ENCODE measurements at places on chromosomes 12 and 14.

- no peak for DNase-seq
These were observed 1337.6 kb downstream of the LRFN5 start for GRCh38 chr14:42944284-42944683.

DNA sequence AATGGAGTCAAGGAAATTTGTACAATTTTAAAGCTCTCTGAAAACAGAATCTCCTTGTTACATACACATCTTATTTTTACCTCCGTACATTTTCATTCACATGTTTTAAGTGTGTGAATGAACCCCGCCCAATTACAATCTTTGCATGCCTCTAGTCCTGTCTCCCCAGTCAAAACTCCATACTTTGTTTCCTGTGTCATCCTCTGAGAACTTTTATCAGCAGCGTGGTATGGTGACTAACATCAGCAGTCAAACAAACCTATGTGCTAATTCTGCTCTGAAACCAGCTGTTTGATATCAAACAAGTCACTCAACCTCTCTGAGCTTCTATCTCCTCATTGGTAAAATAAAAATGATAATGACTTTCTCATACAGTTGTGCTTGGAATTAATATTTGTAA is 15.8 kb upstream of the ERGIC2 start:
- no peak for DNase-seq

DNA sequence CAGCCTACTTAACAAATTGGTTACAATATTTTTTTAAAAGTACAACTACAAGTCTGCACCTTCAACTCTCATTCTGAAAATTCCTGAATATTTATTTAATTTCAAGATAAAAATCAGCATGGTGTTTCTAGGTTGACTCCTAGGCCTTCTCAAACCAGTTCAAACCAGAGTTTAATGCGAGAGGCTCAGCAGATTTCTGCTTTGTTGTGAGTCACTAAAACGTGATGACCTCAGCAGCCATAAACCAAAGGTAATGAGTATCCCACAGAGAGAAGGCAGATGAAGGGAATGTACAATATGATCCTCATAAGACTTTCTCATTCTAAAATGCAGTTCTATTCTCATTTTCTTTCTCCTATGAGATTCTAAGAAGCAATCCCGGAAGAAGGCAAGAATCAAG is 1.5 kb downstream of the PRDM4 start:
- DNase-seq, result peak; percentile 61

DNA sequence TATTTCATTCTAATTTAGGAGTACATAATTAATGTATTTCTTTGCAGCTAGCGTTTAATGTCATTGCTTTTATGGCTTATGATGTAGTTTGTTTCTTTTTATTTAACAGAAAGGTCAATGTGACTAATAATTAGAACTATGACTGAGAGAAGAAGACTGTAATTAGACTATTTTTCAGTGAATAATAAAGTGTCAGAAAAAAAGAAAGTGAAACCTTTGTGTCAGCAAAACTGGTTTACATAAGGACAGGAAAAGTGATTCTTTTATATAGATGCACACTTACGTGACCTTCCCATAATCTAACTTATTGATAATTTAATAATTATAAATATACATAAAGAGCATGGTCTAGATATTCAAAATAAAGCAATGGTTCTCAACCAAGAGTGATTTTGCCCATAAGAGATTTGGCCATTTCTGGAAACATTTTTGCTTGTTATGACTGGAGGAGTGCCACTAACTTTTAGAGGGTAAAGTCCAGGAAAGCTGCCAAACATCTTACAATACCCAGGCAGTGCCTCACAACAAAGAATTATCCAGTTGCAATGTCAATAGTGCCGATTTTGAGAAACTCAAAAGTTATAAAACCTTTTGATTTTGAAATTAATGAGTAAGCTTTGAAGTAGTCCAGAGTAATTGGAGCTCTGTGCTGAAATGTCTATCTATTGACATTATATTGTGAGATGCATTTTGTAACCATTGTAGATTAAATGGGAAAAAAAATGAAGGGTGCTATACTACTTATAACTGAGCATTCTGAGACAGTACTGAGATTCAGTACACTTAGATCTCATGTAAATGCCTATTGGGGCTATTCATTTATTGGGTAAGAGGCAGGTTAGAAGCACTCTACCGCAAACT is 227.1 kb downstream of the C12orf50 start:
- DNase-seq, result peak; percentile 33

GRCh38 chr12:95118138-95118787 is 44.8 kb upstream of the NR2C1 start:
- DNase-seq, result peak; percentile 58

- DNase-seq, result no peak
These were observed 116.9 kb upstream of the CCDC196 start for GRCh38 chr14:66369157-66369697.

- DNase-seq, result no peak
These were observed 379.8 kb downstream of the VRK1 start for GRCh38 chr14:97177016-97177415.

DNA sequence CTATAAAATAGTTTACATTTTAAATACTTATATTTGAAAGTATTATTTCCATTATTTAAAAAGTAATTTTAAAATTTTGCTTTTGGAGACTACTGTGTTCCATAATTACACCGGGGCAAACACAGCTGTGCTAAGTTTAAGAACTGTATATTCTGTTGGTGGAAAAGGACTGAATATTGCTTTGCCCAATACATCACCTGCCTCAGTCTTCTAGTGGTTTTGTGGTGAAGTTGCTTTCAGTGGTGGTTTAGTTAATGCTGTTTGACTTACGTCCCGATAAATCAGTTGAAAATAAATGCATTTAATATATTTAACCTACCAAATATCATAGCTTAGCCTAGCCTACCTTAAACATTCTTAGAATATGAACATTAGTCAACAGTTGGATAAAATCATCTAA is 23.4 kb downstream of the FBXO34 start:
- no peak for DNase-seq

- no peak for DNase-seq
These were observed 75.0 kb downstream of the DIP2B start for GRCh38 chr12:50579757-50580267.

GRCh38 chr12:54148560-54149429 is 40.0 kb downstream of the SMUG1 start:
- DNase-seq, result no peak

DNA sequence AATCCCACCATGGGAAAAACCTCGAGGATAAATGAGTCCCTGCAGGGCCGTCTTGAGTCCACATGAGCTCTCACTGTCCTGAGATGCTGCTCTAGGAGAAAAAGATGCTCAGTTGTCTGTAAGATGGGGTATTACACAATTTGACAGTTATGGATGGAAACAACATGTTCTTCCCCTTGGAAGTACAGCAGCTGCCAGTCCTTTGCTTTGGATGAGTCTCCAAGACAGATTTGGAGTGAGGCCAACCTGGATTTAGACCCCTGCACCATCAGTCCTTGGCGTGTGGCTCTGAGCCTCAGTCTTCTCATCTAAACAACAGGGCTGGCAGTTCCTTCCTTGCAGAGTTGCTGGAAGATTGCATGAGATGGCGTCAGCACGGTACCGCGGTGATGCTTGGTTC is 309.1 kb upstream of the FKBP4 start:
- no peak for DNase-seq

- no peak for DNase-seq
These were observed 18.4 kb downstream of the FAR2 start for GRCh38 chr12:29167445-29167844.

- no peak for DNase-seq
These were observed 158.5 kb downstream of the PRKCH start for GRCh38 chr14:61479746-61480502.

DNA sequence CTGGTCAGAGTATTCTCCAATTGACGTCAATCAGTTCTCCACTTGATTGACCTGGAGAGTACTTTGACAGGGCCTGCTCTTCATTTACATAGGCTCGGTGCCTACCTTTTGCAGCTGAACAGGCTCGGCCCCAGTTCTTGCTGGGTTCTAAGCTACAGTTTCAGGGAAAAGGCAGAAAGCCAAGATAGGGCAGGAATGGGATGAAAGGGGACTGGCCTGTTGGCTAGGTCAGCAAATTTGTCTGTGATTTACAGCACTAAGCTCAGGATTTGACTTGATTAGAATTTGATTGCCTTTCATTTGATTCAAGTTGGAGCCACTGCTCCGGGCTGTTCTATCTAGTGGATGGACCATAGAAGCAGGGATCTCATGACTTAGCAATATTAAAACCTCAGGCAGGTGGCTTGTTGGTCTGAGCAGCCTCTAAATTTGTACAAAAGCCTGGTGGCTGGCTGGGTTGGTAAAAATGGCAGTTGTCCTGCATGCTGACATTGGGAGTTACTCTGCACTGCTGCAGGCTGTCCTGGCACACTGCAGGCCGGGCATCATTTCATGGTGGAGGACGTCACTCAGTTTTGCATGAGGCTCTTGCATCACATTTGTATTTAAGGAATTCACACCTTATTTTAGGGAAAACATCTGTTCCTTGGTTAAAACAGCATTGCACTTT is 71.8 kb downstream of the BICD1 start:
- no peak for DNase-seq

- DNase-seq, result no peak
These were observed 33.7 kb upstream of the HELB start for GRCh38 chr12:66268562-66268961.

DNA sequence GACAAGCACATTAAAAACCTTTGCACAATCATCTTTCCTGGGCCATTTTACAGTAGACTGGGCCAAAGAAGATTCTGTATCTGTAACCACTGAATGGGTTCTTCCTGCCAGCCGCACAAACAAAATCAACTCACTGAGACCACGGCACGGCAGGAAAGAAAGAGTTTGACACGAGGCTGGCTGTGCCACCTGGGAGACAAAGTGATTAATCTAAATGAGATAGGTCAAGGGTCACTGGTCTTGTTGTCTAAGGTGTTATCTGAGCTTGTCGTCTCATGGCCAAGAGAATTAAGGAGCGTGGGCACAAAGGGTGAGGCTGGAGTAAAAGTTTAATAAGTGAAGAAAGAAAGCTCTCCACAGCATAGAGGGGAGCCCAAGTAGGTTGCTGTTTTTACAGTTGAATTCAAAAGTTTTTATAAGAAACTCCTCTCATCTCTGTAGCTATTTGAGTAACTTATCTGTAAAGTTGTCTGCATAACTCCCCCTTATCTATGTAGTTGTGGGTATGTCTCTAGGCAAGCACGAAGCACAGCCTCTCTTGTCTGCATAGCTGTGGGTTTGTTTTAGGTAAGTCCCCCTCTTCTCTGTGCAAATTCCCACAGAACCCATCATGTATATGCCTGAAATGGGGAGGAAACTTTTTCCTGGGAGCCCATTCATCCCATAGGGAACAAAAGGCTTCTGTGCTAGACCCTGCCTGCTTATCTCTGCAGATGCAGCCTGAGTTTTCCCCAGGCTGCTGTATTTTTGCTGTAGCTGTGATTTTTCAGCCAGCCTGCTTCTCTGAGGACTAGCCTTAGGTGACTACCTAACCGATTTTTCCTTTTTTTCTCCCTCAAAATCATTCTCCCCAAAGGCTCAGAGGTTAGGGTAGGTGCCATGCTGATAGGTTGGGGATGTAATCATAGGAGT is 1314.6 kb upstream of the TMEM132C start:
- no peak for DNase-seq

- DNase-seq, result no peak
These were observed 8.2 kb upstream of the WASHC4 start for GRCh38 chr12:105099356-105099755.

DNA sequence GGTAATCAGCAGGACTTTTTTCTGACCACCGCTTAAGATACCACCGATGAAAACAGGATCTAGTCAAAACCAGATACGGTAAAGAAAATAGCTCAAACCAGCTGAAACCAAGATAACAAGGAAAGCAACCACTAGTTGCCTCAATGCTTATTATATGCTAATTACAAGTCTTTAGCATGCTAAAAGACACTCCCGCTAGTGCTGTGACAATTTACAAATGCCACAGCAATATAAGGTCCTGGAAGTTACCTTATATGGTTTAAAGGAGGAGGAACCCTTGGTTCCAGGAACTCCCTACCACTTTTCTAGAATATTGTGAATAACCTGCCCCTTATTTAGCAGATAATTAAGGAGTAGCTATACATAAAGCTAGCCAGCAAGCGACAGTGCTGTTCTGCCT is 976.4 kb upstream of the SEL1L start:
- no peak for DNase-seq

DNA sequence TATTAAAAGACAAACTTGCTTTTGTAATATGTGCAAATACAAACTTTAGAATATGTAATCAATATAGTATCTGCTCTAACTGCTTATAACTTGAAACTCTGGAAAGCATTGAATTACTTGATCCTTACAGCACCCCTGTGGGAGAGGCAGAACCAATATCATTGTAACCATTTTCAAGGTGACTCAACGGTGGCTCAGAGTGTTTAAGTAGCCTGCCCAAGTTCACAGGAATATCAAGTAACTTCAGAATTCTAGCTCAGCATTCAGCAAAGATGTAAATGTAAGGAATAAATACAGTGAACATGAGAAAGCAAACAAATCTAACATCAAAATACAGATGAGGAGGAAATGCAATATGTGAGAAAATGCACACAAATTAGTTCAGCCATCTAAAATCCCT is 264.6 kb downstream of the NELL2 start:
- no peak for DNase-seq

- DNase-seq, result peak; percentile 37
These were observed 36.8 kb upstream of the G2E3 start for GRCh38 chr14:30521899-30522736.

- DNase-seq, result no peak
These were observed 449.6 kb upstream of the RGS6 start for GRCh38 chr14:71482671-71483070.

GRCh38 chr12:6771091-6771495 is 1.2 kb upstream of the LAG3 start:
- no peak for DNase-seq

- DNase-seq, result no peak
These were observed 40.8 kb upstream of the OASL start for GRCh38 chr12:121079736-121080272.

DNA sequence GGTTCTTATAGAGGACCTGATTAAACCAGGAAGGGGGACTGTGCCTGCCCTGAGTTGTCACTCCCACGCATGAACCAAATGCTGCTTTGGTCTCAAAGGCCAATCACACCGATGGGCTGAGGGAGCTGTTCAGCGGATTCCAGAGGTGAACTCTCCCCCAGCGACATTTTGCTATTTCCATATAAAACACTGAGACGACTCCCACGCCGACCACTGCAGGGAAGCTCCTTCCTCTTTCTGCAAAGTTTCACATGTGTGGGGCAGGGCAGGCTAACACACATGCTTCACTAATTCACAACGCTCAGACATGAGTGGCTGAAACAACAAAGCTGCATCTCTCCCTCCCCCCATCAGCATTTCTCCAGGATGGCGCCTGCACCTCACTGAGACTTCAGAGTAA is 37.8 kb upstream of the TMEM132D start:
- no peak for DNase-seq

DNA sequence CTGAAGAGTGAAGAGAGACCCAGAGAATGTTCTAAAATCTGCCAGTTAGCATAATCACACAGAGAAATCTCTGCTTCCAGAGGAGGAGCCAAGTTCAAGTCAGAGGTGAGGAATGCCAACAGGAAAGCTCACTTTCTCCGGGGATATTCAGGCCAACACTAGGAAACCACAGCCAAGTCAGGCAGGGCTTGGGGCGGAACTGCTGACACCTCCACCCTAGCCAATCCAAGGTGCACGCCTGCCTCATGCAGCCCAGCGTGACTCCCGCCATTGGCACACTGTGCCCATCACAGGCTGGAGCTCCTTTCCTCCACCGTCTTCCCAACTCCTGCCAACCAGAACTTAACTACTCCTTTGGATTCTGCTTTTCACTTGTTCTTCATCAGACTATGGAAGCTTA is 374.3 kb upstream of the CCDC196 start:
- no peak for DNase-seq

Data from fibroblast of the conjunctiva (primary cell).